ENCODE measurements at places on chromosomes 7 and 10.

DNA sequence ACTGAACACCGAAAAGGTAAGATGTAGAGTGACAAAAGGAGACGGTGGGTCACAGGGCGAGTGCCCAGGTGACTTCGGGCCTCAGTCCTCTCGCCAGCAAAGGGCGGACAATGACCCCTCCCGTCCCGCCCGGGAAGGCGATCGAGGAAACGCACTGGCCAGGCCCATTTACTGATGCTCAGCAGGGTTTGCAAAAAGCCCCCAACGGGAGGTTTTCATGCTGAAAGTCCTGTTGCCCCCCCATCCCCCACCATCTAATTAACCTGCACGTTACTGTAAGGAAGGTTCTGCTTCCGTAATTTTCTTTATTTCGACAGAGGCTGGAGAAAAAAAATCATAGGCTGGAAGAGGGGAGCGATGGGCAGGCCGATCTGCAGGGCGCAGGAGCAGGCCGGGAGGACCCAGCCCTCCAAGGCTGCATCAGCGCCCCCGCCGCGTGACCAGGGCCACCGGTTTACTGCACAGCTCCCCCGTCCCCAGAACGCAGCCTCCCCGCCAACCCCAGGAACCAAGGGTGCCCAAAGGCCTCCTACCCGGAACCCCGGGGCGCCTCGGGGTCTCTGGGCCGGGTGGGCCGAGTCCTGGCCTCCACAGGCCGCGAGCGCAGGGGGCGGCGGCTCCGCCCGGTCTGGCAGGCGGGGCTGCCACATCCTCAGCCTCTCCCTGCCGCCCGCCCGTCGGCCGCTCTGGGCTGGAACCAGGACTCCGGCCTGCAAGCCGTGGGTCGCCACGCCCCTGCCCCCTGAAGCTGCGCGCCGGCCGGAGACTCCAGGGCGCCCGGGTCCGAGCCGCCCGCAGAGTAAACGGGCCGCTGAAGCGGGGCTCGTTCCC lies 613 bp downstream of the OAT start:
- peak; percentile 41 for DNase-seq

DNA sequence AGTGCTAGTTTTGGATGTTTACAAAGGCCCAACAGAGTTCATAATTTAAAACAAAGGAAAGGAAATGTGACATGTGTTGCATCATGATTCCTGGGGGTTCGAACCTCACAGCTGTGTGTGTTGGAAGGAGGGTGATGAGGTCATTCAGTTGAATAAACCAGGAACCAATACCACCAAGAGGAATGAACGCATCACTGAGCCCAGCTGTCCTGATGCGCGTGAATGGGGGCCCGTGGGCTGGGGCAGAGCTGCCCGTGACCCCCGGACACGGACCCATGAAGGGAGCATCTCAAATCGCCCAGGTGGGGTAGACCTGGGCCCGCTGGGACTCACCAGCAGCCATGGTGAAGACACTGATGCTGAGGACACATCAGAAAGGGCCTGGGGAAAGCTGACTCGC lies 33.0 kb downstream of the BRI3 start:
- no peak for DNase-seq

- DNase-seq: no peak
Measured at GRCh38 chr7:28224675-28225074, 44.1 kb upstream of the JAZF1 start.

DNA sequence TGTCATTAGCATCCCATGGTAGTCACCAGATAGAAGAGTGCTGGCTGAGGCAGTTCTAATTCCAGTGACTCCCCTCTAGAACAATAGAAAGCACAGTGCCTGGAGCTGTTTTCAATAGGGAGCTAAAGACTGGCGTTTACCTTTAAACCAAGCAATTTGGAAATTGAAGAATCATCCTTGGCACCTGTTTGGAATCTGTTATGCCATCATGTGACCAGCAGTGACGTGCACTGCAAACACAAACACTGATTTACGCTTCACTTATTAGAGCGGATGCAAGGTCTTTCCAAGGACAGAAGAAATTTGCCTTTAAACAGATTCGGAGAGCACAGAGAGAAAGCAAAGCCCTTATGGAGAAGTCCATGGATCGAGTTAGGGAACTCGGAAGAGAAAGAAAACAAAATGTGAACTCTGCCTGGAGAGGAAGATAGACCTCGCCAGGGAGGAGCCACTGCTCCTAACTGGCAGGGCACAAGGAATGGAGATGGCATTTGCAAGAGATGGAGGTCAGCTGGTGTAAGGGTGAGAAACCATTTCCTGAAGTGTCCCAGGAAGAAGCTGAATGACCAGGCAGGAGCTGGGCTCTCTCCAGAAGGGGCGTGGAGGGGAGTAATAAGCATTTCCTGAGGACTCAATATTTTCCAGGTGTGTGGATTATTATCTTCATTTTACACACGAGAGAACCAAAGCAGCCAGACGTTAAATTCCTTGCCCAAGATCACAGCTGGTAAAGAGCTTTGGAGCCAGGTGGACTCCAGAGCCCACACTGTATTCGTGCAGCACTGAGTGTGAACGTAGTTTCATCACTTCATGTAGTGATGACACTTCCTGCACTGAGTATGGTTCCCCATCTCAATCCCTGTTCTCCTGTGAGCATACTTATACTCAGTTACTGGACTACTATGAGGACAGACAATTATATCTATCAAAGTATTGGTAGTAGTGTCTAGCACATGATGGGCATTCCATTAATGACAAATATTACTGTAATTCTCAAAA lies 97.7 kb downstream of the CUBN start:
- no peak for DNase-seq

DNA sequence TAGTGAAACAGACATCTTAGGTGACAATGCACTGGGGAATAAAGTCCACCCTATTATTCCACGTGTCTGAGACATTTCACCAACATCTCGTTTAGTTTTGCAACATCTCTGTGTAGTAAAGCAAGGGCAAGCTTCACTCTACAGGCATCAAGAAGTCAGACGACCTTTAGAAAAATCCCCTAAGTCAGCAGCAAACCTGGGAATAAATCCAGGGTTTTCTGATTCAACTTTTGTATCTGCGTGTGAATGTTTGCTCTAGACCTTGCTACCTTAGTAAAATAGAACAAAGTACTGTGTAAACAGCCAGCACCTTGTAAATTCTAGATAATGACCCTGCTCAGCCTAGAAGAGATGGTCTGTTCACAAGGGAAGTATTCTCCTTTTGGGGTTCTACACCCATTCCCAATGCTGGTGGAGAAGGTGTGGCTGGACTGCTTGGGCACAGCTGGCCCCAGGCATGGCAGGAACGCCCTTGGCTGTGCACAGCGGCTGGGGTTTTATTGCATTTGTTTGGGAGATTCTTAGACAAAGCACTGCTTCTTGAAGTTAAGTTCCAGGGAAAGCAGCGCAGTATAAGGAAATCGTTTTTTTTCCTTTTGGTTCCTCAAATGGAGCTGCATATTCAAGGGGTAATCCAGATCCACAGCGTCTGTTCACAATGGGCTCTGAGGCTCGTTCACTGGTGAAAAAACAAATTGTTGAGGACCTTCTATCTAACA lies 38.3 kb upstream of the GALNTL5 start:
- no peak for DNase-seq

DNA sequence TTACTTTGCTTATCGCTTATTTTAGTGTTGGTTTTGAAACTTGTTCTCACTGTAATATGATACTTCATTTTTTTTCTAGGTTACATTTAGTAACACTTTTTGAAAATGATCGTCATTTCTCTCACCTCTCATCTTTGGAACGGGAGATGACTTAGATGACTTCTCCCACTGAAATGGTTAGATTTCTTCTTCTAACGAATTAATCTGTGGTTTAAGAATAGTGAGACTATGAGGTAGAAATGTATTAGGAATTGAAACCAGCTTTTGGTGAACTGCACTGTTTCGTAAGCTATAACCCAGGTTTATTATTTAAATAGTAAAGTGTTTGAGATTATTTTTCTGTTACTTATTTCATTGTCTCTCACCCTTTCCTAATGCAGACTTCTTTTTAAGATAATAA lies 93.7 kb downstream of the PRR15 start:
- DNase-seq: no peak

- DNase-seq: no peak
Measured at GRCh38 chr10:12390733-12391132, 41.4 kb downstream of the CAMK1D start.

DNA sequence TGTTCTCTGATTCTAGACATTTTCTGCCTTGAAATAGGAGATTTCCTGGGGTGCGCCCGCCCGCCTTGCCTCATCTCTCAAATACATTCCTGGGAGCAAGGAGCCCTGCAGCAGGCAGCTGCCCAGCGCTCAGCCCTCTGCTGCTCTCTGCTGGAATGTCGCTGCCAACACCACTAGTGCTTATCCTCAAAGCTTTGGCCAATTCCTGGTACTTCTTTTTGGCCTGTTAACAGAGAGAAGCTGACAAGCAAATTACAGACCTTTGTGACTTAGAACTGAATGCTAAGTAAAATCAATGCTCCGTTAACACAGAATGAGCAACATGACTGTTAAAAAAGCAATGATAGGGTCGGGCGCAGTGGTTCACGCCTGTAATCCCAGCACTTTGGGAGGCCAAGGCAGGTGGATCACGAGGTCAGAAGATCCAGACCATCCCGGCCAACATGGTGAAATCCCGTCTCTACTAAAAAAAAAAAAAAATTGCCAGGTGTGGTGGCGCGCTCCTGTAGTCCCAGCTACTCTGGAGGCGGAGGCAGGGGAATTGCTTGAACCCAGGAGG lies 41.9 kb upstream of the SYPL1 start:
- DNase-seq: peak; percentile 77

DNA sequence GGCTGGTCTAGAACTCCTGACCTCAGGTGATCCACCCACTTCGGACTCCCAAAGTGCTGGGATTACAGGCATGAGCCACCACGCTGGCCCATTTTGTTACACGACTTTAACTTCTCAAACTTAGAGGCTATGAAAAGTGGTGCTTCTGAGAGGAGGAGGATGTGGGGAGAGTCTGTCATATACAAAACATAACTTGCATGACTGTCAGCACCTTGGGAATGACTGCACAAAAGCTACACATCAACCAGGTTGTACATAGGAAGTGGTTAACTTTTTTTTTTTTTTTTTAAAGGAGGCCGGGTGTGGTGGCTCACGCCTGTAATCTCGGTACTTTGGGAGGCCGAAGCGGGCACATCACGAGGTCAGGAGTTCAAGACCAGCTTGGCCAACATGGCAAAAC lies 43.4 kb upstream of the GSDME start:
- no peak for DNase-seq

DNA sequence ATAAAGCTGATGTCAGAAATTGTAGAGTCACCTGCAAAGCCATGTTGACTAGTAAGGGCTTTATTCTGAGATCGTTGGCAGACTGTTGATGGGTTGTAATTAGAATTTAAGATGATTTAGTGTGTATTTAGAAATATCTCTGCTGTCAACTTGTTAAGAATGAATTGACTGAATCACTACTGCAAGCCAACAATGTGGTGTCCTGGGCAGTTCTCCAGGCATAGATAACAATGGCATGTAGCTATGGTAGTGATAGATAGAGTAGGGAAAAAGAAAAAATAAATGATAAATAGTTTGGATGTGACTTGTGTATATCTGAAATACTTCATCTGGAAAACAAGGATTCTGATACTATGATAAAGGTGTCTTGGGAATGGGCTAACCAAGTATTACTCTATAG lies 640.2 kb downstream of the ARL4A start:
- DNase-seq: no peak

GRCh38 chr10:47419421-47419820 lies 35.3 kb upstream of the ZNF488 start:
- no peak for DNase-seq

DNA sequence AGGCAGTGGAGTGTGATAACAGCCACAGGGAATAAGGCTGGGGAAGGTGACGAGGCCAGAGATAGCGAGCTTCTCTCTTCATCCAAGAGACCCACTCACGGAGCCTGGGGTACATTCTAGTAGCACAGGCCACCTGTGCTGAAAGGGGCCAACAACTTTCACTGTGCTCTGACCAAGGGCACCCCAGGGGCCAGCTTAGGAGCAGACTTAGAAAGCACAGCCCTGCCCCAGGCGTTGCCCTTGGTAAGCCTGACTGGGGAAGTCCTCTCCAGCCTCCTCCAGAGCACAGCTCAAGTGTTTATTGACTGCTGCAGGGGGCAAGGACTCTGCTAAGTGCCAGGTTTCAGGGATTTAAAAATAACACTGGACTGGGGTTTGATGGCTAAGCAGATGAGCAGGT lies 44.7 kb downstream of the EBF3 start:
- no peak for DNase-seq

DNA sequence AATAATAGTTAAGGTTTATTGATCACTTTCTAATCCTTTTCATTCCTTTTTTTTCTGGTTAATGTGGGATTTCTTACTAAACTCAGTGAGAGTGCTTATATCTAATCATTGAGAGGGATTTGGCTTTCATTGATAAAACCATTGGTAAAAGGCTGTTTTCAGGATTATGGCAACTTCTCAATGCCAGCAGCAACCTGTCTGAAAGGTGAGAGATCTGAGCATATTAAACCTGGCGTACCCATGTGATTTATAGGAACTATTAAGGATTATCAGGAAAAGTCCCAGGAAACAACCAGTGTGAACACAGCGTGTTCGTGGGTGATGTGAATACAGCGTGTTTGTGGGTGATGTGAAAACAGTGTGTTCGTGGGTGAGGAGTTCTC lies 65.9 kb downstream of the PDIA4 start:
- no peak for DNase-seq

- no peak for DNase-seq
Measured at GRCh38 chr7:8201846-8202441, 60.0 kb downstream of the ICA1 start.

DNA sequence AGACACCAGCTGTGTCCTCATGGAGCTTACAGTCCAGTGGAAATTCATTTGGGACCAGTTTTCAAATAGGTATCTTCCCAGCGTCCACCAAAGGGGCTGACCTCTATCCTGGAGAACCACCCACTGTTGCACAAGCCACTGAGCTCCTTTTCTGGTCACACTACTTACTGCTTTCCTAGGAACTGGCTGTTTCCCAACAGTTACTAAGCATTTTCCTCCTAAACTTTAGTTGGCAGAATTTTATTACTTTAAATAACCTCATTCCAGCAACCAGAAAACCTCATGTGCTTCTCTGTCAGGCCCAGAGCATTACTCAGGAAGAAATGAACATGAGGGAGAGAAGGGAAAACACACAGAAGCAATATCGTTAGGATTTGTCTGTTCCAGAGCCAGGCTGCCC lies 183.1 kb downstream of the GPAM start:
- no peak for DNase-seq

DNA sequence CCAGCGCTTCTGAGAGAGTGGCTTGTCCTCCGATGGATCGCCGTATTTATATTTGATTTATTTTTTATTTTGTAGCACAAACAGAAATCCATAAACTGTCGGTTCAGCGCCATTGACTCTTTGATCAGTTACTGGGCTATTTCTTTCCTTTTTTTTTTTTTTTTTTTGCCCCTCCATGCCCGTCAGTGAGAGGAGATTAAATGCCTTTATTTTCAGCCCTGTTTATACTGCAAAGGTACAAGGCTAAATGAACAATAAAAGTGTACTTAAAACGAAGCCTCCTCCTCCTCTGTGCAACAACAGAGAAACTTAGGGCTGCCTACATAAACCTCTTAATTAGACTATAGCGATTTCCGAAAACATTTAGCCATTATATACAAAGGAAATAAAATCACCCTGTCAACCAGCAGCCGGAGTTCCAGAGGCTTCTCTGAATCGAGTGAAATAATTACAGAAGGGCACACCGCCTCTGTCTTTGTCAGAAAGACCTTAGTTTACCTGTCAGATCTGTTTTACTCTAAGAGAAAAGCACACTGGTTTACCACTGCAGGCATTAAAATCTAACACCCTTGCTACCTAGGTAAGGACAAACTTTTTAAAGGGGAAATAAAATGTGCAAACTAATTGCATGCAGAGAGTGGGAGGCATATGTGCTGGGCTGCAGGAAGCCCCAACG lies 3.5 kb downstream of the EBF3 start:
- DNase-seq: no peak
